ENCODE measurements at places on chromosomes 4 and X. TPM values are rescaled to one million over a fixed set of nuclear protein-coding genes. Genes with fewer than 3 reads are reported as not detected.

AKAP4 gene
- not detected for total RNA-seq

CD38 gene
- 2.5 TPM for total RNA-seq

GRCh38 chrX:120087289-120088017 is 10.0 kb upstream of the RHOXF2B start:
- no peaks in the 10 kb centered on the region for H3K4me1 ChIP-seq
- H3K4me3 ChIP-seq: no peak overlapping the region
- H3K27me3 ChIP-seq: no peaks in the 10 kb centered on the region
- H3K27ac ChIP-seq: no peak overlapping the region
- no peak for DNase-seq

- no peak for DNase-seq
- no peak overlapping the region for H3K27ac ChIP-seq
- no peaks in the 10 kb centered on the region for H3K27me3 ChIP-seq
- H3K4me1 ChIP-seq: no peaks in the 10 kb centered on the region
Observed at GRCh38 chrX:9501362-9501761, 36.5 kb downstream of the TBL1X start.

DNA sequence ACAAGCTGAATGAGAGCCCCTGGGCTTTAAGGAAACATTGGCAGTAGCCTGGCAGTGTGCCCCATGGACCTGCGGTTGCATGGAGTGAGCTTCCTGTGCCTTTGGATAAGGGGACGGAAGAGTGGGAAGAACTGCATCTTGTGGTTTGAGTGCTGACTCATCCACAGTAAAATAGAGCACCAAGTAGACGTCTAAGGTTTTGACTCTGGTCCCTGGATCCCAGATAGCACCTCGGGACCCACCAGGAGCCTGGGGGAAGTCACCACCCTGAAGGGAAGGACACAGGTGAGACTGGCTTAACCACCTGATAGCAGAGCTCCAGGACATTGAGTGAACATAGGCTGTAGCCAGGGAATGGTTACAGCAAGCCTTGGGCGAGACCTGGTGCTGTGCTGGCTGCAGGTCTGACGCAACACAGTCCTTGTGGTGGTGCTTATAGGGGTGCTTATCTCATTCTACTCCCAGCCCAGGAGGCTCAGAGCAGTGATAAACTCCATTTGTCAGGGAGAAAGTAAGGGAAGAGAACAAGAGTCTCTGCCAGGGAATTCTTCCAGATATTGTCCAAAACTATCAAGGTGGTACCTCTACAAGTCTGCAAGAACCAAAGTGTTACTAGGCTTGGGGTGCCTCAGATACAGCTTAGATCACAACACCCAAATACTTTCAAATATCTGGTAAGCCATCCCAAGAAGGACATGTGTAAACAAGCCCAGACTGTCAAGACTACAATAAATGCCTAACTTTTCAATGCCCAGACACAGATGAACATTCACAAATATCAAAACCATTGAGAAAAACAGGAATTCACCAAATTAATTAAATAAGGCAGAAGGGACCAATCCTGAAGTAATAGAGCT is 123.6 kb upstream of the TET2 start:
- H3K27ac ChIP-seq: no peak overlapping the region
- no peaks in the 10 kb centered on the region for H3K27me3 ChIP-seq
- no peaks in the 10 kb centered on the region for H3K4me1 ChIP-seq
- DNase-seq: no peak
- H3K4me3 ChIP-seq: no peak overlapping the region

GRCh38 chr4:182843808-182844325 is 73.3 kb downstream of the DCTD start:
- H3K27me3 ChIP-seq: no peaks in the 10 kb centered on the region
- H3K36me3 ChIP-seq: no peaks in the 10 kb centered on the region
- no peak overlapping the region for H3K4me3 ChIP-seq
- H3K27ac ChIP-seq: no peak overlapping the region
- DNase-seq: no peak

DNA sequence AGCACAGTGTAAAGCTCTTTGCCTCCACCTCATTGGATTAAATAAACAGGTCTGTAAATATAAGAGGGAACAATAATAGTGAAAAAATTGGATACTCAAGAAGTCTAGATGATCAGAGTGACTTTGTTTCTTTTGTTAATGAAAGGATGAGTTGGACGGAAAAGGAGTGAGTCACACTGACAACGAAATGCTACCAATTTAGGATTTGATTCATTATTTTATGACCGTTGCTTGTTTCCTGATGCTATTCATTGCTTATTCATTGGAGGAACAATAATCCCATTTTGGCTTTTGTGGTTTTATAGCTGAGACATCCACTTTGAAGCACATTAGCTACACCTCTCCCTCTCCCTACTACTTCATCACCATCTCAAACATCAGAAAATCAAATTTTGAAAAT is 74.4 kb upstream of the DYNLT3 start:
- H3K36me3 ChIP-seq: no peaks in the 10 kb centered on the region
- no peak overlapping the region for H3K27ac ChIP-seq
- no peak overlapping the region for H3K4me3 ChIP-seq
- DNase-seq: no peak

- no peaks in the 10 kb centered on the region for H3K27me3 ChIP-seq
- H3K36me3 ChIP-seq: no peaks in the 10 kb centered on the region
- no peak for DNase-seq
- no peaks in the 10 kb centered on the region for H3K4me1 ChIP-seq
- H3K27ac ChIP-seq: no peak overlapping the region
- no peak overlapping the region for H3K4me3 ChIP-seq
Observed at GRCh38 chr4:118032691-118033090, 1.6 kb upstream of the NDST3 start.

GRCh38 chr4:91345632-91346031 is 958.1 kb upstream of the GRID2 start:
- H3K27me3 ChIP-seq: no peaks in the 10 kb centered on the region
- H3K4me1 ChIP-seq: no peaks in the 10 kb centered on the region
- H3K36me3 ChIP-seq: no peaks in the 10 kb centered on the region

DNA sequence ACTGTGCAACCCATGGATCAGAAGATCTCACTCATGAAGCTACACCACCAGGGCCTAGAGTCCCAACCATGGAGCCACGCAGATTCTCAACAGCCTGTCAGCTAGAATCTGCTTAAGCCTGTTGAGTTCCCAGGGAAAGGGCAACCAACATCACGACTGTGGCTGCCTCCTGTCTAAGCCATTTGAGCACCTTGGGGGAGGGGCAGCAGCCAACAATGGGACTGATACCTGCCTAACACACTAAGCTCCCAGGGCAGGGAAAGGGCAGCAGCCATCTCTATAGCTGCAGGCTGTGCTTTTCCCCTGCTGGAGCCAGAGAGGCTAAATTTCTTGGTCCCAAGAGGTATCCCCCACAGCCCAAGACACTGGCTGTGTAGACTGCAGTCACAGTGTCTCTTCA is 96.5 kb upstream of the TCEAL2 start:
- H3K4me3 ChIP-seq: no peak overlapping the region
- no peaks in the 10 kb centered on the region for H3K27me3 ChIP-seq
- no peak overlapping the region for H3K27ac ChIP-seq
- H3K36me3 ChIP-seq: no peaks in the 10 kb centered on the region

DNA sequence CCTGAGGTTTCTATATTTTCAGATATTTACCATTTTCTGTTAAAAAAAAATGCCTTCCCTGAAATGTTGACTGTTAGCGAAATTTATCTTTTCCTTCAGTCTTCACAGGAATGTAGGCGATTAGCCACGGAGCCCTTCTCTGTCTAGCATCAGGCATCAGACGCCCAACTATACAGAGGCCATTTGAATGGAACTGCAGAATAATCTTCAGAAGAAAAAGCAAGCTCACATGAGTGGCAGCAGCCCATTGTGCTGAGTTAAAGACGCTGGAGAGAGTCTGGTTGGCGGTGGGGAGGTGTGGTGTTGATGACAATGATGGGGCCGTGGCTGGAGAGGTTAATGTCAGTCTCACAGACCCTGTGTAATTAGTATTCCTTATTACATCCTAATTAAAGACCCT is 196.8 kb upstream of the LEF1 start:
- no peaks in the 10 kb centered on the region for H3K4me1 ChIP-seq
- no peaks in the 10 kb centered on the region for H3K36me3 ChIP-seq
- H3K4me3 ChIP-seq: no peak overlapping the region
- H3K27ac ChIP-seq: no peak overlapping the region

- no peaks in the 10 kb centered on the region for H3K36me3 ChIP-seq
- DNase-seq: no peak
- no peaks in the 10 kb centered on the region for H3K27me3 ChIP-seq
- no peak overlapping the region for H3K4me3 ChIP-seq
Observed at GRCh38 chrX:12563121-12563520, 228.1 kb upstream of the PRPS2 start.

GRCh38 chr4:814312-814850 is 11.5 kb downstream of the CPLX1 start:
- H3K36me3 ChIP-seq: no peaks in the 10 kb centered on the region
- no peak overlapping the region for H3K27ac ChIP-seq
- DNase-seq: no peak
- H3K27me3 ChIP-seq: no peaks in the 10 kb centered on the region

GRCh38 chrX:9195199-9195880 is 161.4 kb upstream of the FAM9B start:
- no peak overlapping the region for H3K27ac ChIP-seq
- H3K4me1 ChIP-seq: no peaks in the 10 kb centered on the region
- no peak for DNase-seq
- no peaks in the 10 kb centered on the region for H3K36me3 ChIP-seq
- no peak overlapping the region for H3K4me3 ChIP-seq
- H3K27me3 ChIP-seq: no peaks in the 10 kb centered on the region

DNA sequence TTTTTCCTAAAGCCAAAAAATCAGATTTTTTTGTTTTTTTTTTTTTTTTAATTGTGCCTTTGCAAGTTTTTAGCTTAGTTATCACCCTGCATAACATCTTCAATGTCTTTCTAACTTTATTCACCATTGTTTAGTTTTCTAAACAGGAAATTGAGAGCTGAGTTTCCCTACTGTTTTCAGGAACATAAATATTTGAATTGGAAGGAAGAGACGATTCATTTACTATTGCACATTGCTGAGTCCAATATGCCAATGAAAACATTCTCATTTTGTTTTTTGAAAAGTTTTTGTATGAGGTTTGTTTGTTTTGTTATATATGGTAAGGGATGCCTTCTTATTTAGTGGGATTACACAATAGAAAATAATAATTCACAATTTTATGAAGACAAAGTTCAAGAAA is 148.4 kb downstream of the ANKRD50 start:
- no peak overlapping the region for H3K27ac ChIP-seq
- no peak overlapping the region for H3K4me3 ChIP-seq
- H3K36me3 ChIP-seq: no peaks in the 10 kb centered on the region
- DNase-seq: no peak
- H3K27me3 ChIP-seq: no peaks in the 10 kb centered on the region

- H3K27ac ChIP-seq: no peak overlapping the region
- no peaks in the 10 kb centered on the region for H3K27me3 ChIP-seq
- H3K4me1 ChIP-seq: no peaks in the 10 kb centered on the region
- H3K36me3 ChIP-seq: no peaks in the 10 kb centered on the region
- no peak overlapping the region for H3K4me3 ChIP-seq
Observed at GRCh38 chr4:100591161-100591876, 73.5 kb upstream of the EMCN start.

- H3K4me3 ChIP-seq: no peak overlapping the region
- H3K36me3 ChIP-seq: no peaks in the 10 kb centered on the region
- no peaks in the 10 kb centered on the region for H3K27me3 ChIP-seq
- H3K4me1 ChIP-seq: no peaks in the 10 kb centered on the region
- no peak overlapping the region for H3K27ac ChIP-seq
Observed at GRCh38 chr4:99868126-99868596, 26.1 kb downstream of the LAMTOR3 start.

GRCh38 chr4:136392576-136392975 is 1139.7 kb downstream of the PCDH18 start:
- no peaks in the 10 kb centered on the region for H3K4me1 ChIP-seq
- no peak overlapping the region for H3K27ac ChIP-seq
- no peaks in the 10 kb centered on the region for H3K27me3 ChIP-seq
- DNase-seq: no peak
- H3K36me3 ChIP-seq: no peaks in the 10 kb centered on the region

DNA sequence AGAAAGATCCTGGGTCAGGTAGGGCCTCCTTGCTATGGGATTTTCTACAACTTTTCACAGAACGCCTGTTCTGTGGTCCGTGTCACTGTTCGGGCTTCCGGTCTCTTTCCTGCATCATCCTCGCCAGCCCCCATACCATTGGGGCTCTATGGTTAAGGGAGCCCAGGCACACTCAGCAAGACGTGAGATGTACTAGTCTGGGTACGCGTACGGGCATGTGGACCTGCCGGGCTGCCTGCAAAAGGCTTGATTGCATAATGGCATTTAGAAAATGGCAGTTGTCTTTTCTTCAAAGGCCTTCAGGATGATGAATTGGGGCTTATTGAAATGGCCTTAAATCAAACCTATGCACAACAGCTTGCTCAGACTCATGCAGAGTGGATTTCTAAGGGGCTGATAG is 86.7 kb downstream of the CNGA2 start:
- H3K27me3 ChIP-seq: no peaks in the 10 kb centered on the region
- no peaks in the 10 kb centered on the region for H3K36me3 ChIP-seq
- no peak overlapping the region for H3K4me3 ChIP-seq

DNA sequence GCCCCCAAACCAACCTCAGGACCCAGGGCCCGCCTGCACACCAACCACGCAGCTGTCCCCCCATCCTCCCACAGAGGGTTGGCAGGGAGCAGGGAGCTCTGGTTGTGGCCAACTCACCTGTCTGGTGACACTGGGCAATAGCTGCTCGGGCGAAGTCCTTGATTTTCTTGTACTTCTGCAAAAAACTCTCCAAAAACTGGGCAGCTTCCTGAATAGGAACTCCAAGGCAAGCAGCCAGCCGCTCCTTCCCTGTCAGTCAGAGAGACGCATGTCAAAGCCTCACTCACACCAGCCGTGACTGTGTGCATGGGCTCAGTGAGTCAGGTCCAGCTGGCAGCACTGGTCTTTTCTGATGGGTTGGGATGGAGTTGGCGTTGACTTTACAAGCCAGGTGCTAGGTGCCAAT is 26.4 kb downstream of the NAT8L start:
- H3K36me3 ChIP-seq: no peaks in the 10 kb centered on the region
- DNase-seq: peak; percentile 8
- no peak overlapping the region for H3K4me3 ChIP-seq

DNA sequence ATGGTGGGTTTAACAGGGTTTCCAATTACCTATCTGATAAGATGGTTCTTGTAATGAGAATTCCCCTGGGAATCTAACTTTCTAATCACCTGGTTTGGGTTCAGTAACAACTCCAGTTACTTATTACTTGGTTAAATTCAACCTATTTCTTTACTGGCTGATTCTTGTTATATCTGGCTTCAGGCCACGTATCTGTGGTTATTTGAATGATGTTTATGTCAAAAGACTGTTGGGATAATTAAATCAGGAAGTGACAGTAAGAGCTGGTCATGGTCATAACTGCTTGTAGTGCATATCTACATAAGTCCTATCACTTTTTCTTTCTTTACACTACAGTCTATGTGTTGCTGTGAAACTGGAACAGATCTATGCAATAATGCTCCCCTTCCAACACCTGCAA is 108.1 kb downstream of the MID1 start:
- DNase-seq: no peak
- H3K4me1 ChIP-seq: no peaks in the 10 kb centered on the region
- no peak overlapping the region for H3K4me3 ChIP-seq
- H3K27ac ChIP-seq: no peak overlapping the region

- no peak overlapping the region for H3K27ac ChIP-seq
- H3K4me1 ChIP-seq: no peaks in the 10 kb centered on the region
- H3K4me3 ChIP-seq: no peak overlapping the region
- no peaks in the 10 kb centered on the region for H3K27me3 ChIP-seq
Observed at GRCh38 chr4:15765910-15766697, 12.0 kb upstream of the CD38 start.

- no peak overlapping the region for H3K4me3 ChIP-seq
- no peak overlapping the region for H3K27ac ChIP-seq
- H3K27me3 ChIP-seq: no peaks in the 10 kb centered on the region
Observed at GRCh38 chr4:176504118-176504517, 184.4 kb downstream of the SPCS3 start.

- no peak overlapping the region for H3K27ac ChIP-seq
- no peak overlapping the region for H3K4me3 ChIP-seq
- H3K4me1 ChIP-seq: peaks cover 3% of the 10 kb centered on the region
- no peak for DNase-seq
- no peaks in the 10 kb centered on the region for H3K36me3 ChIP-seq
Observed at GRCh38 chr4:41446981-41447725, 90.8 kb upstream of the LIMCH1 start.

Measured in colonic mucosa (tissue), 4 donors.